ENCODE measurements at places on chromosomes 12 and 14.

GRCh38 chr14:85175556-85175955 lies 354.4 kb upstream of the FLRT2 start:
- no peak for DNase-seq

- DNase-seq, result no peak
Observed at GRCh38 chr12:49588721-49589516, 16.5 kb downstream of the FAM186B start.

GRCh38 chr12:62629413-62629812 lies 162.8 kb downstream of the MON2 start:
- no peak for DNase-seq

- no peak for DNase-seq
Observed at GRCh38 chr12:132145334-132145733, 1.1 kb downstream of the NOC4L start.

DNA sequence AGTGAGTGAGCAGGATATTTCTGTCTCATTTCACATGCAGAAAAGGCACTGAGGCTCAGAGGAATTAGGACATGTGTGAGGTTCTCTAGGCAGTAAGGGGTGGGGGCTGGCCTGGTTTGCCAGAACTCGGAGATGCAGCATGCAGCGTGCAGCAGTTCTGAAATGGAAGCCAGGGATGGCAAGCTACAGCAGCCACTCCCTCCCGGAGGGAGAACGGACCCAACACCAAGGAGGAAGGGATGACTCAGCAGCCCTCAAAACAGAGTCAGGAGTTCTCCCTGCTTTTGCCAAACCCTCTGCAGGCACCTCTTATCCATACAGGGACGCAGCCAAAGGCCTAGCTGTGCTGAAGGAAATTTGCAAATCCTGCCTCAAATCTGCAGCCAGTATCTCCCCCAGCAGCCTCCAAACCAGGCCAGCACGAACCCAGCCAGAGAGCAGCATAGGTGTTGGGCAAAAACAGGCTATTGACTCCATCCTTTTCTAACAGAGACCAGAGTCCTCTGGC lies 10.3 kb upstream of the SERPINA3 start:
- DNase-seq, result no peak

DNA sequence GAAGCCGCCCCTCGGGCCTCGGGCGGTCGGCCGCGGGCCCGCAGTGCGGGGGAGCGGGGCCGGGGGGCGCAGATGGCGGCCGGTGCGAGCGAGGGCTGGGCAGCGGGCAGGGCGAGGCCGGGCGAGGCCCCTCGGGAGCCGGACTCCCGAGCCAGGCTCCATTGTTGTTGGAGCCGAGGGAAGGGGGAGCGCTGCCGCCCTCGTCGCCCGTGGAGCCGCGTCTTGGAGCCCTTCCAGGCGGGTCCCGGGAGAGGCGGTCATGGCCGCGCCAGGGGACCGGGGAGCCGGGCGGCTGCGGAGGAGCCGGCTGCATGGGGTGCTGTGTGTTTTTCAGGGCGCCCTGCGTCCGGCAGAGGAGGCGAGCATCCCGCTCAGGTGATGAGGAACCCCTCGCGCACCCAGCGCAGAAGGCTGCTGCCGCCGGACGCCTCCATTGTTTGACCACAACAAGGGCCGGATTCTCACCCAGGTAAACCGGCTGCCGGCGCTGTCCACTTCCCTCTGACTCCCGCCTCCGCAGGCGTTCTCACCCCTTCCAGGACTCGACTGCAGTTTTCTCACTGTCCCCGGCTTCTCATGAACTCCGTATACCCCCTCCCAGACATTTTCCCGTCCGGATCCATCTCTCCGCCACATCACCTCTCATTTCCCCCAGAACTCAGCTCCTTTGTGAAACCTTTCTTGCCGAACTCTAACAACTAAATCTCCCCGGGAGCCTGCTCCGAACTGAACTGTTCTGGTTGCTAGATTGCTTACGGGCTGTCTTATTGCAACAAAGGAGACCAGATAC lies 732 bp downstream of the ZNF664 start:
- DNase-seq, result no peak

GRCh38 chr14:28461389-28461788 lies 305.2 kb upstream of the FOXG1 start:
- DNase-seq, result no peak

GRCh38 chr14:72909163-72909562 lies 15.3 kb upstream of the DPF3 start:
- DNase-seq, result no peak

DNA sequence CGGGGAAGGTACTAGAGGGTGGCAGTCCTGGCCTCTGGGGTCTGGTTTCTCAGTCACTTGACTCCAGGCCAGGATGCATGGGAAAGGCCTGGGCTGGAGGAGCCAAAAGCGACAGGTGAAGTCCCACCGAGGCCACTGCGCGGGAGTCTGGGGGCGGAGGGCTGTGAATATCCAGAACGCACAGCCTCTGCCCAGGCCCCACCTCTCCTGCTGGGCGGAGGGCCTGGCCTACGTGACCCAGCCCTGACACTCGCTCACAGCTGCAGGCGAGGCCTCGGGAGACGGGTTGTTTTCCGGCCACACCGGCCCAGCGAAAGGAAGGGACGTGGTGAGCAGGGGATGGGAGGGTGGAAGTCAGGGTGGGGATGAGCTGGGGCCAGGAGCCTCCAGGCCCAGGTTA lies 91.2 kb downstream of the RFLNA start:
- DNase-seq, result no peak

- no peak for DNase-seq
Observed at GRCh38 chr12:104276273-104277131, 27.0 kb upstream of the EID3 start.

Data from activated naive CD4-positive, alpha-beta T cell (primary cell).